Bone marrow (tissue), 2 donors: ENCODE measurements at places on chromosomes 1 and 21.

DNA sequence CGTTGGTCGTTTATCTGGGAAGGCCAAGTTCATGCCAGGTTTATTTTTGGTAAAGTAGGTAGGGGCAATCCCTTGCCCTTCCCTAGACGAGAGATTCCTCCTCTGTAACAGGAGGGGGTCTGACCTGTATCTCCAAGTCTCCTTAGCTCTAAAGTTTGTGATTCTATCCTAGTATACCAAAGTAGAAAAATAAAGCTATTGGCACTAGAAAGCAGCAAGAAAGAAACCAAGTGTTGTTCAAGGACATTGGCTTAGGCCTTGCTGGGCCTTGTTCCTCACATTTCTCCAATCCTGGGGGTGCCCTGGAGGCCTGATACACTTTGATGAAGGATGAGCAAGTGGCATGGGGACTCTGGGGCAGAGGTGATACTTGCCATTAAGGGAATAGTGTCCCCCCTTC lies 814 bp downstream of the MTARC2 start:
- no peak for DNase-seq

DNA sequence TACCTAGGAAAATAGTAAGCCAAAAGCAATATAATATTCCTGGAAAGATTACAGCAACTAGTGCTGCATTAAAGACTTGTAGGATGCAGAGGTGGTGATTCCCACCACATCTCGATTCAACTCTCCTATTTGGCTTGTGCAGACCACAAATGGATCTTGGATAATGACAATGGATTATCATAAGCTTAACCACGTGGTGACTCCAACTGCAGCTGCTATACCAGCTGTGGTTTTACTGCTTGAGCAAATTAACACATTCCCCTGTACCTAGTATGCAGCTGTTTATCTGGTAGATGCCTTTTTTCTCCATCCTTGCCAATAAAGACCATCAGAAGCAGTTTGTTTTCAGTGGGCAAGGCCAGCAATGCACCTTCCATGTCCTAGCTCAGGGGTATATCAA lies 542.7 kb upstream of the ADGRL4 start:
- no peak for DNase-seq

DNA sequence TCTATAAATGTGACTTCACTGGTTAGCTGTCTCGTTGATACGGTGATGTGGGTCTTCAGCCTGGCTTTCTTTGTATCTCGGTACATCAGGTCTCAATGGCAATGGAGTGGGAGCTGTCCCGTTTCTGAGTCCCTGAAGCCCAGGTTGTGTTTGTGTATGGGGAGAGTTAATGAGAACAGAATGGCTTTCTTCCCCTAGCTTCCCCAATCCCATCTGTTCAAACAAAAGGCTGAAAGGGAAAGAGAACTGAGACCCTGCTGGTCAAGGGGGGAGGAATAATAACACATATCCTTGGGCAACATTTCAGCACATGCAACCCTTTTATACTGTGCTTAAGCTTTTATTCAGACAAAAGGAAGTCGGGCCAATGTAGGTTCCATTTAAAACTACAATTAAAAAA lies 28.4 kb upstream of the CASQ2 start:
- no peak for DNase-seq

DNA sequence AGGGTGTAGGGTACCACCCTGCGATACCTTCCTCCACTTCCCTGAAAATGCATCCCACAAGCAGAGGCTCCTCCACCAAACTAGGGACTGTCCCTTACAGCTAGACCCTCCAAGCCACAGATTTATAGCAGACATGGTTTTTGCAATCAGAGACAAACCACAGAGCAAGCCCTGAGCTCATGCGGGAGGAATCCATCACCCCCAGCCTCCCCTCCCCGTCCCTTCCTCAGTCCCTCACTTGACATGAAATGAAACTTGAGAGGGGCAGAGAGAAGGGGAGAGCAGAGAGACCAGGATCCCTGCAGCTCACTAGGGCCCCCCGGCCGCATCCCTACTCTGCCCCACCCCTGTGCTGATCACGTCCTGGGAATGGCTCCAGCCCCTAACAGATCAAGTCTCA lies 94.9 kb downstream of the MRPL37 start:
- DNase-seq = no peak

GRCh38 chr1:31031330-31032143 lies 34.0 kb downstream of the PUM1 start:
- no peak for DNase-seq

DNA sequence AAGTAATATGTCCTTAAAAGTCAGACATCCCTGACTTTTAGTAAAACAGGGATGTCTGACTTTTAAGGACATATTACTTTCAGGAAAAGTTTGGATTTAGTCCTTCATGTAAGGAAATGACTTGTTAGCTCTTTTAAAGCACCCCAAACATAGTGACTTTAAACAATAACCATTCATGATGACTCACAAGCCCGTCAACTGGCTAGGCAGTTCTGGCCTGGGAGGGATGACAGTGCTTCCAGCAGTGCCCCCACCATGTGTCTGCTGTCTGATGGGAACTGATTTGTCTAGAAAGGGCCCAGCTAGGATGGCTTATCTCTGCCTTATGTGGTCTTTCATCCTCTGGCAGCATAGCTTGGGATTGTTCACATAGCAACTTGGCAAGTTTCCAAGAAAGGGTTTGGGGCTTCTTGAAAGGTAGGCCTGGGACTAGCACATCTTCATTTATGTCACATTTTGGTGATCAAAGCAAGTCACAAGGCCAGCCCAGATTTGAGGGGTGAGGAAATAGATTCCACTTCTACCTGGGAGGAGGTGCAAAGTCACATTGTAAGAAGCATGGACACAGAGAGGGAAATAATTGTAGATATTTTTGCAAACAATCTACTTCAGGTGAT lies 143.5 kb downstream of the C1orf94 start:
- DNase-seq = no peak

DNA sequence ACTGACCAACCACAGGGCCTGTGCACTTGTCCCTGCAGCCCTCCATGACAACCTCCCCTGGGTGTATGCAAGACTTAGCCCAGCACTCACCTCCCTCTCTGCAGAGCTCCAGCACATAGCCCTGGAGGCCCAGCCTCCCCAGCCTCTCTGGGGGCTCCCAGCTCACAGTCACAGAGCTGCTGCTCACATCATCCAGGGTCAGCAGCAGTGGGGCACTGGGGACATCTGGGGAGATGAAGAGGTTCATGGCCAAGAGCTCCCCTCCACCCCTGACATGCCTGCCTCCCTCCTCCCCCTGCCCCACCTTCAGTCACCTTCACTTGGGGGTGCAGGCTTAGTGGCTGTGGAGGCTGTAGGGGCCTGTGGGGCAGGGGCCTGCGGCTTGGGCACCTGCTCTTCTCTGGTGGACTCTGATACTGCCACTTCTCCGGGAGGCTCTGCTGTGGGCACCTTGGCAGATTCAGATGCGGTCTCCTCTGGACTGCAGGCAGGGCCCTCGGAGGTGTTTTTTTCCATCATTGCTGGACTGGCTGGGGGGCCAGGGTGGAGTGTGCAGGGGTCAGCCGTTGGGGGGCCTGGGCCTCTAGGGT lies at the start of gene MYBPH:
MYBPH (minus strand) TSS at position 590 of the 590 bp plus-strand sequence; CDS start at position 519, 71 bp downstream.
- DNase-seq = no peak

GRCh38 chr1:215198021-215198420 lies 115.5 kb downstream of the KCNK2 start:
- no peak for DNase-seq

DNA sequence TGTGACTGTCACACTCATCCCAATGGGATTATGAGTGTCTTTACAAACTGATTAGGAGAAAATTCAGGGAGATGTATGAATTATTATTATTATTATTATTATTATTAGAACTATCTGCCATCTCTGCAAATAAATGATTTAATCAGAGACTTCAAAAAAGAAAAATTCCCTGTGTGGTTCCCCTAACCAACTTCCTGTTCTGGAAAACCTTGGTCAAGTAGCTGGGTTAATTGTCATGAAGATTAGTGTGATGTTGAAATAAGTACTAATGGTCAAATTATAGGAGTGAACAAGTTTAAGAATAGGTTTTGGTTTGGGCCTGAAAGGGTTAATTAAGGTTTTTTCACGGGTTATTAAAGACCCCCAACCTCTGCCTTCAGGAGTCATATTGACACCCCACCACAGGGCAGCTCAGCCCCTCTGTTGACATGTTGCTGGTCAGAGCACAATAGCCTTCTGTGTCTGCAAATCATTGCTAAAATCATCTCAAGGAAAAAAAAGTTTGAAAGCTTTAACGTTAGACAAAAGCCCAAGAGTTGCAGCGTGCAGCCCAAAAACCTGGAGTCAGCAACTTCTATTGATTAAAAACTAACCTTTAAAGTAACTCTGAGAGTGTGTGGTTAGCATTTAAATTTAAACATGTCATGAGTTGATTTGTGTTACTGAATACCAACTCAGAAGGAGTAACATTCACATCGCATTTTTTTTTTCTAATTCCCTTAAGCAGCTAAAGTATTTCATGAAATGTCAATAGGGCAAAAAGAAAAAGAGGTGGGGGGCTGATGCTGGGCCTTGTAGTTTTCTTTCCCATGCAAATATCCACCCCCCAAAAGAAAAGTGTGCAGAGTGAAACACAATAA lies 272.5 kb downstream of the TM2D1 start:
- DNase-seq = no peak

GRCh38 chr1:93766451-93766850 lies 84.8 kb upstream of the BCAR3 start:
- no peak for DNase-seq

DNA sequence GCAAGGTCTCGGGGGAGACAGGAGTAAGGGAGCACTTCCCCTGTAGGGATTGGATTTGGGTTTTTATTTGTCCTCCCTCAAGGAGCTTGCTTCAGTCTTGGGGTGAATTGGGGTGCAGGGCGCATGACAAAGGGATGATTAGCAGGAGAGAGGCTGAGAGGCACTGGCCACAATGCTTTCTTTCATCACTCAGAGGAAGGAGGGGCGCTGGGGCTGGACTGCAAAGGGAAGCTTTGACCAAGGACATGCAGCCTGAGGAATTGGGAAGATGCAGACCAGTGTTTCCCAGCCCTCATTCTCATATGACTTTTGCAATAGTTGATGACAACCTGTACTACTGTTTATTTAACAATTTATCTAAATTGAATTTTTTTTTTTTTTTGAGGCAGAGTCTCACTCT lies 34.1 kb upstream of the PDPN start:
- DNase-seq = no peak

DNA sequence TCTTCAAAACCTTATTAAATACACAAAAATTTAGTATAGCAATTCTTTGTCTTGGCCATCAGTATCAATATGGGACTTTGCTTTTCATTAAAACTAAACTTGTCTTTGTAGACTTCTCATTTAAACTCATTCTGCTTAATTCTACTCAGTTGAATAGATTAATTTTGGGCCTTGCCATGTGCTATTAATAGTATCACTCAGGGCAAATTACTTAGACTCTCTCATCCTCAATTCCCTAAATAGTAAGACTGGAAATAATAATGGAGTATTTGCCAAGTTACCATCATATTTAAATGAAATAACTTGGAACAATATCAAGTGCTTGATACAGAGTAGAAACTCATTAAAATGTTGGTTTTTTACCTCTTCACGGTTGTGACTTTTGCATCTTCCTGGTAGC lies 13.4 kb downstream of the HOOK1 start:
- DNase-seq = no peak

DNA sequence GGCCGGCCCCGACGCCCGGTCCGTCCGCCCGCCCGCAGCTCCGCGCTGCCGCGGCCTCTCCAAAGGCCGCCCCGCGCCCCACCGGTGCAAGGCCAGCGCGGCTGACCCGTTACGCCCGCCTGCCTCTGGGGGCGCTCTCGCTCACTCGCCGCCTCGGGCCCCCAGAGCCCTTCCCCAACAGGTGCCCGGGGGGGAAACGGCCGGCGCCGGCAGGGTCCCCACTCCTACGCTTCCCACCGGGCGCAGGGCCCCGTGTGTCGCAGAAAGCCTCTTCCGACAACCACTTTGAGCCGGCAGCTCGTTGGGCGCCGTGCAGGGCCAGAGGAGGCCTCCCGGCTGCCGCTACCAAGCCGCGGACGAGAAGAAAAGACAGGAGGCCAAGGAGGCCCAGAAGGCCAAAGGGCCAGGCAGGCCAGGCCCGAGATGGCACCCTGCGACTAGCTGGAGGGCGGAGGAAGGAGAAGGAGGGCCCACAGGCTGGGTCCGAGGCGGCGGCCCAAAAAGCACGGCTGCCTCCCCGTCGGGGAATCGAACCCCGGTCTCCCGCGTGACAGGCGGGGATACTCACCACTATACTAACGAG lies 64.9 kb upstream of the FCGR2A start:
- no peak for DNase-seq

- no peak for DNase-seq
Observed at GRCh38 chr1:44740179-44740617, 561 bp downstream of the KIF2C start.
